T-helper 1 cell (primary cell): ENCODE measurements at places on chromosomes 2 and 18.
A peak's percentile ranks its signal among the peaks of the same experiment; 100 is the strongest.

DNA sequence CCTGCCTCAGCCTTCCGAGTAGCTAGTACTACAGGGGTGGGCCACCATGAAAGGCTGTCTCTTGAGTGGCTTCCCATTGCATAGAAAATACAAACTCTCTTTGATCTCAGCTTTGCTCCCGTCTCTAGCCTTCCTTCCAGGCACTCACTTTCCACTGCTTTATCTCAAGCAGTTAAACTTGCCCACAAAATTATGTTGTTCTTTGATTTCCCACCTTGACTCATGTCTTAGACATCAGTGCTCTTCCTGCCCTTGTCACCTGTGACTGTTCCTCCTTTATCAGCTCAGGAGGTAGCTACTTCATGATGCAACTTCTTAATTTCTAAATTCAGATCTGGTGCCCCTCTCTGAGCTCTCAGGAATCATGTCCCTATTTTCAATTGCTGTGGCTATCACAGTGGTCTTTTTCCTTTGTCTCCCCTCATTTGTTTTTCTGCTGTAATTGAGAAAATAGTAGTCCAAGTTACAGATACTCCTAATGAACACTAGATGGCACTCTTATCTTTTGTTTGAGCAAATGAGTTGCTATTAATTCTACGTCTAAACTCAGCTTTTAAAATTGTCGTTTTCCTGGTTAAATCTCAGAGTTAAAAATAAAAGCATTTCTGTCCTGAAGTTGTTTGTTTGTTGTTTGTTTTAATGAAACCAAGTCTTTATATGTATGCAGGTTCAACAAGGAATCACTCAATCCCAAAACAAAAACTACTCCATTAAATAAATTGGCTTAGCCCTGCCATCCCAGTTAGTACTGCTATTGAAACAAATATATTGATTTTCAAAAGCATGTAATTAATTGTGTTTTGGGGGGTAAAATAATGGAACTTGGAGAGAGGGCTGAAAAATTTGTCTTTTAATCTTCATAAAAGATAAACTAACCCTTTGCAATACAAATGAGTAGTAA, 46.9 kb upstream of the GREB1L start:
- DNase-seq = no peak

GRCh38 chr18:23693846-23694245, 4.6 kb downstream of the LAMA3 start:
- no peak for DNase-seq

GRCh38 chr2:31736695-31737454, 156.1 kb upstream of the SRD5A2 start:
- DNase-seq = no peak

DNA sequence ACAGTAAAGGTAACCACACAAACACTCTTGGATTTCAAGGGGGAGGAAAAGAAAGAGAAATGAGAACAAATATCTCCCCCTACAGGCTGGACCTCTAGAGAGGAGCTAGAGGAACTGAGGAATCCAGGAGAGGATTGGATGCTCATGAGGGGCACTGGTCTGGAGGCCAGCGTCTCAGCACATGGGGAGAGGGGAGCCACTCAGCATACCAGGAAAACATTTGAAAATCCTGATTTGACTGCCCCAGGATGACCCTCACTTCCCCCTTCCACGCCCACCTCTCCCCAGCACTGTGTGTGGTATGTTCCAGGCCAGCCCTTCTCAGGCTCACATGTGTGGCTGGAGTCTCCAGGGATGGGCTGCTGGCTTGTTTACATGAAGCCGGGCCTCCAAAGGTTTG, 396.8 kb upstream of the ID2 start:
- DNase-seq = no peak

DNA sequence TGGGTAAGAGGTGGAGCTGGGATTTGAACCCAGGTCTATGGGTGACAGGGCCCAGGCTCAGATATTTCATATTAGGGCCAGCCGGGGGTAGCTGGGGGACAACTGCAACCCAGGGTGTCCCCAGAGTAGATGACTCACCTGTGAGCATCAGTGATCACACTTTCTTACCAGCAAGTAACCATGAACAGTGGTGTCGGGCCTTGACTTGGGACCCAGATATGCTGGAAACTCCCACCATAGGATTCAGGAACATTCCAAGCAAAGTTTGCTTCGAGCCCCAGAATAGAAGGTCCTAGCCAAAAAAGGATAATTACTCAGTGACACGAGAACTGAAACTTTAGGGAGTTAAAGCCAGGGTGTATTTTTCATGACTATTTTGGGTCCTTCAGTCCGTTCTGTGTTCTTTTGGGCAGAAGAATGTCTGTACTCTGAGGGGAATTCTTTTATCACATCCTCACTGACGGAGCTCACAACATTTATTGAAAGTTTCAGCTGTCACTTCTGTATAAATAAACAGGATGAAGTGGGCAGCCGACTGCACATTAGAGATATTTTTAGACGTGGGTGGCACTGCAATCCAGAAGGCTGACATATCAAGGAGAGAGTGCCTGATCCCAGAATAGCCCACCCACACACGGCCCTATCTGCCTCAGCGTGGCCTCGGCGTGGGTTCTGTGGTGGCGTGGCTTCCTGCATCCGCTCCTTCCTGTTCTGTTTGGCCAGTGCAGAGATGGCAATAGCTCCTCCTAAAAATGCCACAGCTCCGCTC, 45.6 kb downstream of the RAMP1 start:
- DNase-seq = peak; percentile 22

DNA sequence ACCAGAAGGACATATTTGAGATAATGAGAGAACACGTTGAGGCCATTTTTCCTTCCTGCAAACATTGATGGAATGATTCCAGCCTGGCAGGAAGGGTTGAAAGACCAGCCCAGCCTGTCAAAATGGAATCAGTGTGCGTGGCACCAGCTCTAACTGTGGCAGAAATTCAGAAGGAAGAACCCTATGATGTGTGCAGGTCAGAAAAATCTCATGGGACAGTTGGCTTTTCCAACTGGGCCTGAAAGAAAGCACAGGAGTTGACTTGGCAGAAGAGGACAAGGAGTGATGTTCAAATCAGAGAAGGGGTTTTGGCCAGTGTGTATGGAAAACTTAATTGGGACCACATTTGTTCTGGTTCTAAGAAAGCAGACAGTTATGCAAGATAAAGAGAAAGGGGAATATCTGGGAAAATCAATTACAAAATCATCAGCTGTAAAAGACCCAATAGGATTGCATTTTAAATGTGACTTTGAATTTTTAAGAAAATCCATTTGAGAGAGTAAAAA, 192.8 kb upstream of the PID1 start:
- DNase-seq = no peak

DNA sequence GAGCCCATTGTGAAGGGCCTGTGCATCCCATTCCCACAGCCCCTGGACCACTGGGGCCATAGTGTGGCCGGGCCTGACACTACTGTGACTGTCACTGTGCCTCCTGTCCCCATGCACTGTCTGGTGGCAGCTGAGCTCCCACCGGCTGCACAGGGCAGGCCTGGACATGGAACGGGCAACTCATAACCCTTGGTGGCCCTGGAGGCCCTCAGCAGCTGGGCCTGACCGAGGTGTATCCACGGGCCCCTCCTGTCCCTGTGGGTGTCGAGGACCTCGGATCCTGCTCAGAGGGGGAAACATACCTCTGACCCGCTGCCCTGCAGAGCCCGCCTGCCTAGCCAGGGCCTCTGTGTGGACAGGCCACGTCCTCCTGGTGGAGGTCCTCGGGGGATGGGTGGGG, 7.8 kb upstream of the GAL3ST2 start:
- DNase-seq = no peak

GRCh38 chr18:35619464-35619863, 37.9 kb downstream of the GALNT1 start:
- no peak for DNase-seq

DNA sequence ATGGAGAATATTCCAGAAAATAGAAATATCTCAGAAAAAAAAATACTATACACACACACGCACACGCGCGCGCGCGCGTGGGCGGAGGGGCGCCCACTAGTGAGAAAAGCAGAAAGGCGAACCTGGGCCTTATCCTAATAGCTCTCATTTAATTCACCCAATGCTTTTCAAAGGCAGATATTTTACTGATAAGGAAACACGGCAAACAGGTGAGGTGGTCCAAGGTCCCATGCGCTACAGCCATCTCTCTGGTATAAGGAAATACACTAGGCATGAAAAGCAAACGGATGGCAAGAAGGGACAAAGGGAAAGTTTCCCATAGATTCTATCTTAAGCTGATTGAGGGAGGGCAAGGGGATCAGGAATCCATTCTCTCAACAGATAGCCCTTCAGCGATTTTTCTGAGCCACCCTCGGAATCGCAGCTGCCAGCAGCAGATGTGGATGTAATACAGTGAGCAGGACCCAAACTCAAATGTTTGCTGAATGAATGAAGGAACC, 136.7 kb downstream of the TMEM247 start:
- DNase-seq = peak; percentile 18

- DNase-seq = no peak
These were observed 420.0 kb downstream of the ZEB2 start for GRCh38 chr2:144099780-144100377.

DNA sequence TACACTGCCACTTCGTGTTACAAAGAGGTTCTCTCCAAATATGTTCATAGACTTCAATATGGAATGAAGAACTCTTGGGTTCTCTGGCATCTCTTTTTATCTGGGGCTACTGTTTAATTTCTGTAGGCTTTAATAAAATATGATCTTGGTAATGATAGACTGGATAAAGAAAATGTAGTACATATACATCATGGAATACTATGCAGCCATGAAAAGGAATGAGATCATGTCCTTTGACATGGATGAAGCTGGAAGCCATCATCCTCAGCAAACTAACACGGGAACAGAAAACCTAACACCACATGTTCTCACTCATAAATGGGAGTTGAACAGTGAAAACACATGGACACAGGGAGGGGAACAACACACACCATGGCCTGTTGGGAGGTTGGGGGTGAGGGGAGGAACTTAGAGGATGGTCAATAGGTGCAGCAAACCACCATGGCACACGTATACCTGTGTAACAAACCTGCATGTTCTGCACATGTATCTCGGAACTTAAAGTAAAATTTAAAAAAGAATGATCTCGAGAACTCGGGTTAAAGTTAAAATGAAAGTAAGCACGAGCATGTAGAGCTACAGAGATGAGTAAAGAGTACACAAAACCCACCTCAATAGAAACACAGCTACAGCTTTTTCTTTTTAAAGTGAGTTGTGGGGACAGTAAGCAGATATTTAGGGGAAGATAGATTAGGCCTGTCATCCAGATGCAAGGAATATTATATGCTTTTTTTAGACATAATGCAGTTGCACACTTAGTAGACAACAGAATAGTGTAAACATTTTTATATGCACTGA, 102.3 kb downstream of the SGPP2 start:
- no peak for DNase-seq

- no peak for DNase-seq
These were observed 54.3 kb upstream of the COL3A1 start for GRCh38 chr2:188919824-188920223.

GRCh38 chr18:38539371-38539770, 973.8 kb upstream of the CELF4 start:
- no peak for DNase-seq

GRCh38 chr18:40431071-40431985, 1523.7 kb upstream of the PIK3C3 start:
- no peak for DNase-seq

GRCh38 chr2:28898048-28898447, 3.6 kb downstream of the WDR43 start:
- DNase-seq = no peak

GRCh38 chr2:102331311-102331980, 20.1 kb downstream of the IL1RL1 start:
- DNase-seq = no peak

- no peak for DNase-seq
These were observed 34.0 kb upstream of the KLF11 start for GRCh38 chr2:10009271-10009810.

GRCh38 chr2:42047488-42048298, at the start of gene PKDCC:
Gene PKDCC, plus strand, starts transcription at chr2:42048021. Its CDS starts 179 bp downstream, at chr2:42048200.
- DNase-seq = peak; percentile 26

DNA sequence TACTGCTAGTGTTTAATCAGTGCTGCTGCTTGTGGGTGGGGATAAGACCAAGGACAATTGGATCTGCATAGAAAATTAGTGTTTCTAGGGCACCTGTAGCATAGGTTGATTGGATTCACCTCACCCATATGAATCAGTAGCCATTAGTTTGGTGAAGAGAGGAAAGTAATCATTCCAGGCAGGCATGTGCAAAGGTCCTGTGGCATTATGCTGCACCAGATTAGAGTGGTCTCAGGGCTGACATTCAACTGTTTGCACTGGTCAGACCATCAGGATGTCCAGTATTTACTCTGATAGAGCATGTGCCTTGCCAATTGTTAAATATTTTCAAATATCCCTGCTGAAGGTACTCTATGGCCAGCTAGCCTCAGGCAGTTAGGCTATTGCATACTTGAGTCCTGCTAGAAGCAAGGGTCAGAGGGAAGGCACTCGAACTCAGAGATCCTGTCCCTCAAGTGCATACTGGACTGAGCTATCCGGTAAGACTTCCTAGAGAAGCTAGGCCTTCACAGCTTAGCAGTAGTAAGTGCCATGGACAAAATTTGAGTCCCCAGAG, 64.7 kb downstream of the SKA1 start:
- no peak for DNase-seq

GRCh38 chr2:106085181-106085940, 108.7 kb downstream of the UXS1 start:
- DNase-seq = peak; percentile 22

DNA sequence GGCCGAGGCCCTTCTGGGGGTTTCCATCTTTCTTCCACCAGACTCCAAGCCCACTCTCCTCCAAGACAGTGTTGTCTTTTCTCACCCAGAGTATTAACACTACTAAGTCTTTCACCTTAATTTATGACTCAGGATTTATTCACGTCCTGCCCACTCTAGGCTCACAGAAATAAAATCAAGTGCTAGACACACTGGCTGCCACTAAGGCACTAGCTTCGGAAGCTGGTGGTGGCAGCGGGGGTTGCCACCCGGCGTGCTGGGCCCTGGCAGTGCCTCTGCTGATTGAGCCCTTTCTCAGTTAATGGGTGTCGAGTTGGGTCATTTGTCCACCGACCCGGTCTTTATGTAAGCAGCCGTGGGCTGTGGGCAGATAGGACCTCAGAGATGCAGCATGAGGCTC, 93.6 kb upstream of the FZD5 start:
- no peak for DNase-seq

DNA sequence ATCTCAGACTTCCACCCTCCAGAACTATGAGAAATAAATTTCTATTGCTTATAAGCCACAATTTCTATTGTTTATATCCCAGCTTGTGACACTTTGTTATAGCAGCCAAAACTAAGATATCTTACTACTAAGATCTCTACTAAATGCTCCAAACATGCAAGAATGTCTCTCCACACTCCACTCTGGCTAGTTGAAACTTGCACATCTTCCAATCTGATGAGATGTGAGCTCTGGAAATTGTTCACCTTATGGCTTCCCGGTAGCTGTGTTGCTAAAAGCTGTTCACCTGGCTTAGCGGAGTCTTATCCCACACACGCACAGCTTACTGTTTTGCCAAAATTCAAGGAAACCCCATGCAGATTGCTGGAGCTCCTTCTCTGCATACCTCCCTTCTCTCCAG, 43.9 kb downstream of the PKDCC start:
- DNase-seq = no peak

- no peak for DNase-seq
These were observed 291.4 kb upstream of the LRRTM4 start for GRCh38 chr2:77813599-77813998.

GRCh38 chr18:48924630-48925490, 25.9 kb downstream of the SMAD7 start:
- no peak for DNase-seq
